Cardiac muscle cell (in vitro differentiated cells and primary cell): ENCODE measurements at places on chromosomes 11 and 22. TPM values are rescaled to one million over a fixed set of nuclear protein-coding genes. Genes with fewer than 3 reads are reported as not detected.

- no peak for DNase-seq
- no peaks in the 10 kb centered on the region for H3K36me3 ChIP-seq
These were observed 20.7 kb upstream of the CHORDC1 start for GRCh38 chr11:90243534-90243933.

- DNase-seq: peak; percentile 49
- no peaks in the 10 kb centered on the region for H3K4me1 ChIP-seq
- no peaks in the 10 kb centered on the region for H3K27me3 ChIP-seq
These were observed 109.2 kb downstream of the AASDHPPT start for GRCh38 chr11:106186630-106187029.

- DNase-seq: no peak
- no peaks in the 10 kb centered on the region for H3K36me3 ChIP-seq
- H3K27ac ChIP-seq: no peak overlapping the region
- H3K27me3 ChIP-seq: peaks cover 35% of the 10 kb centered on the region
- no peak overlapping the region for H3K4me3 ChIP-seq
- H3K4me1 ChIP-seq: no peaks in the 10 kb centered on the region
These were observed 29.4 kb upstream of the OAF start for GRCh38 chr11:120181376-120181975.

DNA sequence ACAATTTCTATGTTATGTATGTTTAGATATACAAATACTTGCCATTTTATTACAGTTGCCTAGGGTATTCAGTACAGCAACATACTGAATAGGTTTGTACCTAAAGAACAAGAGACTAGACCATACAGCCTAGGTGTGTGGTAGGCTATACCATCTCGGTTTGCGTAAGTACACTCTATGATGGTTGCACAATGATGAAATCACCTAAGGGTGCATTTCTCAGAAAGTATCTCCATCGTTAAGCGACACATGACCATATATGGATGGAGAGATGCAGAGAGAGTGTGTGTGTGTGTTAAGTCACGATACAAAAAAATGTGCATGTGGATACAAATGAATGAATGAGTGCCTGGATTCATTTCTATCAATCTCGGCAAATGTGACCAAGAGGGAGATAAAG is 37.7 kb downstream of the NARS2 start:
- H3K4me1 ChIP-seq: peaks cover 11% of the 10 kb centered on the region
- DNase-seq: no peak
- no peaks in the 10 kb centered on the region for H3K36me3 ChIP-seq

- no peaks in the 10 kb centered on the region for H3K27me3 ChIP-seq
- H3K4me3 ChIP-seq: no peak overlapping the region
- no peak overlapping the region for H3K27ac ChIP-seq
- peak; percentile 32 for DNase-seq
- H3K4me1 ChIP-seq: no peaks in the 10 kb centered on the region
These were observed 66.5 kb upstream of the CEP126 start for GRCh38 chr11:101848262-101848661.

- H3K4me1 ChIP-seq: no peaks in the 10 kb centered on the region
- no peaks in the 10 kb centered on the region for H3K36me3 ChIP-seq
- no peak for DNase-seq
These were observed 15.5 kb upstream of the MMP1 start for GRCh38 chr11:102813484-102813883.

DNA sequence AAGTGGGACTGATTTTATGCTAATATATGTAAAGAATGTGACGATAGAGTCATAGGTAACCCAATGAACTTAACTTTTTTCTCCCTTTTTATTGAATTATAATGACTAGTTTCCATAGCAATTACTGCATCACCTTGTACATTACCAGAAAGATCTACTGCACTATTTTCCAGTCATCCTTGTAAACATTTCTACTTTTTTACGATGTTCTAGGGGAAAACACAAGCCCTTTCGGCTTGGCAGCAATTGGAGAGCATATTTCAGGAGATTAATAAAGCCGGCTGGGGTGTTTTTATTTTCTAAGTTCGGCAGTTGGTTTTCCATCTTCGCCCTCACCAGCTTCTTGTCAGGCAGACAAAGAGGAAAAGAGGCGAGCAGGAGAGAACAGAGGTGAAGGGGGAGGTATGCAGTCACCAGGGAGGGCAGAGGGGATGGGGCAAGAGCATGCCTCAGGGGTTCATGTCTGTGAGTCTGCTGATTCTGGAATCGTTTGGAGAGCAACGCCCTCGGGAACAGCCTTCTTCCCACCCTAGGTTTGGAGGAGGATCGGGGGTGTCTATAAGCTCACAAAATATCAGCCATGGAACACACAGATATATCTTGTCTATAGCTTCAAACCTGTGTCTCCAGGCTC is 476.4 kb downstream of the MIAT start:
- H3K4me1 ChIP-seq: peaks cover 9% of the 10 kb centered on the region
- H3K27ac ChIP-seq: no peak overlapping the region
- H3K27me3 ChIP-seq: no peaks in the 10 kb centered on the region

GRCh38 chr22:31126869-31127175 is 4.1 kb downstream of the INPP5J start:
- no peaks in the 10 kb centered on the region for H3K27me3 ChIP-seq
- no peak overlapping the region for H3K4me3 ChIP-seq
- no peak for DNase-seq
- H3K4me1 ChIP-seq: peaks cover 14% of the 10 kb centered on the region
- no peak overlapping the region for H3K27ac ChIP-seq

DNA sequence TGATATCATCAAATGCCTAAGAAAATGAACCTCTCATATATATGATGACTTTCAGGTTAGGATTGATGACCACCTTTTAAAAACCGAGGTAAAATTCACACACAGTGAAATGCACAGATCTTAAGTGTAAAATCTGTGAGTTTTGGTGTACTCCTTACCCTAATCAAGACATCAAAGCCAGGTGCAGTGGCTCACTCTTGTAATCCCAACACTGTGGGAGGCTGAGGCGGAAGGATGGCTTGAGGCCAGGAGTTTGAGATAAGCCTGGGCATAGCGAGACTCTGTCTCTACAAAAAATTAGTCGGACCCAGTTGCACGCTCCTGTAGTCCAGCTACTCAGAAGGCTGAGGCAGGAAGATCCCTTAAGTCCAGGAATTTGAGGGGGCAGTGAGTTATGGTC is 140.4 kb downstream of the UVRAG start:
- no peak overlapping the region for H3K4me3 ChIP-seq
- no peak for DNase-seq
- no peaks in the 10 kb centered on the region for H3K27me3 ChIP-seq
- H3K4me1 ChIP-seq: no peaks in the 10 kb centered on the region

DNA sequence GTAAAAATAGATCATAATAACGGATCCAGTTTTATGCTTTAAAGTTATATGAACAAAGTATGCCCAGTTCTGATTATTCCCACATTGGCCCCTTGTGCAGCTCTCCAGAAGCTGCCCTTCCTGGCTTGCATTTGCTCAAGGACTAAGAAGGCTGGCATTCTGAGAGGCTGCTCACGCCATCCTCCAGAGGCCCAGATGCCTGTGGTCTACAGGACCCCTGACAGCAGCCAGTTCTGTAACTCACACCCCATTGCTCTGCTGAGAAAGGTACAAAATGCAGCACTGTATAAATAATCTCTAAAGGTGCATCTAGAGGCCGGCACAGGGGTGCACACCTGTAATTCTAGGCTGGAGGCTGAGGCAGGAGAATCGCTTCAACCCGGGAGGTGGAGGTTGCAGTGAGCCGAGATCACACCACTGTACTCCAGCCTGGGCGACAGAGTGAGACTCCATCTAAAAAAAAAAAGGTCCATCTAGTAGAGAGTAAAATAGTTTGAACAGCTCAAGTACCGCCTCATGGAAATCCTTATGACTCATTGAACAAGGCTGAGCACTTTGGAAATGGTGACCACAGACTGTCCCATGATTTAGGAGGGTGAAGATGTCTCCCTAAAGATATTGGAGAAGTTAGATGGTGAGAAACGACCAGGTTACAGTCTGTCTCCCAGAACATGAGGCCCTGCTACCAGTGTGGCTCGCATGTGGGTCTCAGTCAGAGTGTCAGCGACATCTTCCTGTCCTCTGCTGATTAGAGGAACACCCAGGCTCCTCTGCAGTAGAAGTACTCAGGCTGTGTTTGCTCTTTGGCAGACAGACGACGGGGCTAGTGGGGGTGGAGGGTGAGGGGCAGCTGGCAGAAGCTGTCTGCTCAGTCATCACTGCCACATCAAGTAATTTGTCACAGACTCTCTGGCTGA is 56.3 kb downstream of the KREMEN1 start:
- no peaks in the 10 kb centered on the region for H3K27me3 ChIP-seq
- peaks cover 22% of the 10 kb centered on the region for H3K4me1 ChIP-seq
- peak; percentile 58 for DNase-seq
- no peak overlapping the region for H3K4me3 ChIP-seq
- H3K27ac ChIP-seq: peak overlapping the region; percentile 81

GRCh38 chr11:19939415-19939929 is 220.8 kb downstream of the DBX1 start:
- H3K4me1 ChIP-seq: peaks cover 3% of the 10 kb centered on the region
- no peaks in the 10 kb centered on the region for H3K27me3 ChIP-seq
- no peak for DNase-seq

GRCh38 chr11:13105237-13105844 is 96.2 kb downstream of the RASSF10 start:
- no peaks in the 10 kb centered on the region for H3K36me3 ChIP-seq
- no peaks in the 10 kb centered on the region for H3K27me3 ChIP-seq
- H3K27ac ChIP-seq: no peak overlapping the region

DNA sequence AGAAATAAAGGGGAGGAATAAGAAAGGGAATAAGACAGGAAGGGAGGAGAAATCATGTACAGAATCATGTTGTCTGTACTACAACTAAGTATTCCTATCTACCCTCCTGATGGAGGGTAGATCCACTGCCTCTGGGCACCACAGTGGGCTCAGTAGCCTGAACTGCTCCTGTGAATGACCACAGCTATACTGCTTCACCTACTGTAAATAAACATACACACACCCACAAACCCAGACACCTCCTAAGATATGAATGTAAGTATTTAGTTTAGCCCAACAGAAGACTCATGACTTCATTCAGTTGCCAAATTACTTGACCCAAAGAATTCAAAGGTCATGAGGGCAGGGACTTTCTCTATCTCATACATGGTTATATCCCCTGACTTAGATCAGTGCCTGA is 177.3 kb upstream of the C11orf58 start:
- no peaks in the 10 kb centered on the region for H3K4me1 ChIP-seq
- no peak overlapping the region for H3K4me3 ChIP-seq
- no peaks in the 10 kb centered on the region for H3K27me3 ChIP-seq
- no peak for DNase-seq

- no peak overlapping the region for H3K27ac ChIP-seq
- no peaks in the 10 kb centered on the region for H3K4me1 ChIP-seq
- H3K27me3 ChIP-seq: no peaks in the 10 kb centered on the region
- no peaks in the 10 kb centered on the region for H3K36me3 ChIP-seq
These were observed 1166.6 kb downstream of the BRD1 start for GRCh38 chr22:48660790-48661740.

DNA sequence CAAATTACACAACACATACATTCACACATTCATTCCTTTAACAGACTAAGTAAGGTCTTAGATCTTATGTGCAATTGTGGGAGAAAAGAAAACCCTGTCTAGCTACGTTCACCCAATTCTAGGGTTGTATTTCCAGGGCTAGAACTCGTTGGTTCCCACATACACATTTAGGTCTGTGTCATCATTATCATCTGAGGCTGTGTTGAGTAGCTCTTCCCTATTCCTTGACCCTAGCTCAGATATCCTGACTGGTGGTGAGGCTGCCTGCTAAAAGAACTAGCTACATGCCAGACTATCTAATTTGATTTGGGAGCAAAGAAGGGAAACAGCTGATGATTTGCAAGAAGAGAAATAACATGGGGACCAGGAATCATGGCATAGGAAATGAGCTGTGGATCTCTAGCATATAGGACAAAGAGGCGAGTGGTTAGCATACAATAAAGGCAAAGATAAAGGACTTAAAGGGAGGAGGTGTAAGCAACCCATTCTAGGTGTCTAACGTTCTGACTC is 27.5 kb upstream of the OR10G7 start:
- DNase-seq: no peak
- H3K4me3 ChIP-seq: no peak overlapping the region
- H3K27ac ChIP-seq: no peak overlapping the region
- no peaks in the 10 kb centered on the region for H3K4me1 ChIP-seq
- no peaks in the 10 kb centered on the region for H3K36me3 ChIP-seq

- no peaks in the 10 kb centered on the region for H3K27me3 ChIP-seq
- H3K36me3 ChIP-seq: no peaks in the 10 kb centered on the region
- H3K4me3 ChIP-seq: no peak overlapping the region
- no peak for DNase-seq
These were observed 35.0 kb downstream of the LDLRAD3 start for GRCh38 chr11:35978891-35979290.

GRCh38 chr11:83044958-83045712 is 26.6 kb downstream of the RAB30 start:
- no peaks in the 10 kb centered on the region for H3K4me1 ChIP-seq
- peak; percentile 60 for DNase-seq
- no peak overlapping the region for H3K27ac ChIP-seq
- H3K4me3 ChIP-seq: no peak overlapping the region
- H3K27me3 ChIP-seq: no peaks in the 10 kb centered on the region

Gene SCO2
- 0.84 and 10.5 TPM in 2 replicates for polyA plus RNA-seq

Gene C11orf91
- polyA plus RNA-seq: 0.23 TPM in 1 of 2 replicates, not detected in the other

Gene OR4D5
- polyA plus RNA-seq: not detected in 2 replicates

Gene PAAF1
- polyA plus RNA-seq: 97.2 and 99.3 TPM in 2 replicates

Gene GAL3ST1
- 1.5 and 4.6 TPM in 2 replicates for polyA plus RNA-seq

Gene KRTAP5-10
- polyA plus RNA-seq: 0.23 and 0.34 TPM in 2 replicates

Gene ACTN3
- 111 and 322 TPM in 2 replicates for polyA plus RNA-seq

Gene OOSP1
- 0.71 and 0.91 TPM in 2 replicates for polyA plus RNA-seq
